ENCODE measurements at places on chromosomes 2 and 18. TPM values are rescaled to one million over a fixed set of nuclear protein-coding genes. Genes with fewer than 3 reads are reported as not detected.

Gene ALK
- total RNA-seq: not detected

Gene MOGAT1
- not detected for total RNA-seq

Gene NAT8
- not detected for total RNA-seq

Gene HRH4
- 2.0 TPM for total RNA-seq

Gene ASIC4
- total RNA-seq: 0.16 TPM

Gene SCG2
- total RNA-seq: not detected

Gene THOC1
- 60.1 TPM for total RNA-seq

Gene SLC38A11
- total RNA-seq: not detected

Gene CCDC74B
- 0.82 TPM for total RNA-seq

Gene NHEJ1
- total RNA-seq: 18.8 TPM

Gene EDAR
- total RNA-seq: not detected

Gene SLC4A3
- total RNA-seq: not detected

Gene MAP3K19
- total RNA-seq: not detected

Gene MATN3
- not detected for total RNA-seq

Gene TEX44
- total RNA-seq: not detected

Gene COL4A3
- total RNA-seq: not detected

Gene LYPD6
- total RNA-seq: not detected

Gene RAB17
- not detected for total RNA-seq

Gene TRABD2A
- total RNA-seq: 64.9 TPM

Gene IL1RL1
- total RNA-seq: 2.4 TPM

Gene LIMS4
- total RNA-seq: 0.25 TPM

Gene ARMC9
- 1.1 TPM for total RNA-seq
